ENCODE measurements at places on chromosomes 2 and 18. TPM values are rescaled to one million over a fixed set of nuclear protein-coding genes. Genes with fewer than 3 reads are reported as not detected.
A peak's percentile ranks its signal among the peaks of the same experiment; 100 is the strongest.

POU3F3 gene
- not detected for total RNA-seq

GRCh38 chr2:241814393-241814642 lies 5.3 kb downstream of the NEU4 start:
- H3K4me3 ChIP-seq: no peak overlapping the region
- no peak for DNase-seq
- H3K27ac ChIP-seq: no peak overlapping the region
- no peaks in the 10 kb centered on the region for H3K4me1 ChIP-seq

DNA sequence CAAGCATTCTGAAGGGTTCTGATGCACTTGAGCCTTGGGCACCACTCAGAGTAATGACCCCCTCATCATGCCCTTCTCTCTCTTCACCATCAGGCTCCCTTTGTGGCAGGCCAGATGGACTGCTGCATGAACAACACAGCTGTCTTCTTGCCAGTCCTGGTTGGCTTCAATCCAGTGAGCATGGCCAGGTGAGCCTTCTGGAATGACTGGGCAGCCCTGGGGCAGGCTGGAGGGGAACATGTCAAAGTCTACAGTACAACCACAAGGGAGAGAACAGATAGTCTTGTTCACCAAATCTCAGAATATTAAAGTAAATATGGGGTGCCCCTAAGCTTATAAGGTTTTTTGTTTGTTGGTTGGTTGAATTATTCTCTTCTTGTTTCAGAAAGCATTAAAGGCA lies 4.4 kb downstream of the GCKR start:
- H3K4me1 ChIP-seq: peaks cover 16% of the 10 kb centered on the region
- H3K36me3 ChIP-seq: no peaks in the 10 kb centered on the region
- DNase-seq: peak; percentile 57

GRCh38 chr2:70525032-70525431 lies 28.6 kb downstream of the TGFA start:
- peaks cover 43% of the 10 kb centered on the region for H3K4me1 ChIP-seq
- no peaks in the 10 kb centered on the region for H3K27me3 ChIP-seq
- peak; percentile 90 for DNase-seq

GRCh38 chr2:109392816-109393661 lies 220.7 kb downstream of the SEPTIN10 start:
- no peak for DNase-seq
- peaks cover 12% of the 10 kb centered on the region for H3K36me3 ChIP-seq
- peaks cover 8% of the 10 kb centered on the region for H3K4me1 ChIP-seq
- H3K27me3 ChIP-seq: no peaks in the 10 kb centered on the region
- H3K27ac ChIP-seq: no peak overlapping the region

All from MCF 10A (cell line).